ENCODE measurements at places on chromosomes 7 and 10.
A peak's percentile ranks its signal among the peaks of the same experiment; 100 is the strongest.

- DNase-seq = no peak
These were observed 624.2 kb downstream of the ACTR3B start for GRCh38 chr7:153383781-153384180.

DNA sequence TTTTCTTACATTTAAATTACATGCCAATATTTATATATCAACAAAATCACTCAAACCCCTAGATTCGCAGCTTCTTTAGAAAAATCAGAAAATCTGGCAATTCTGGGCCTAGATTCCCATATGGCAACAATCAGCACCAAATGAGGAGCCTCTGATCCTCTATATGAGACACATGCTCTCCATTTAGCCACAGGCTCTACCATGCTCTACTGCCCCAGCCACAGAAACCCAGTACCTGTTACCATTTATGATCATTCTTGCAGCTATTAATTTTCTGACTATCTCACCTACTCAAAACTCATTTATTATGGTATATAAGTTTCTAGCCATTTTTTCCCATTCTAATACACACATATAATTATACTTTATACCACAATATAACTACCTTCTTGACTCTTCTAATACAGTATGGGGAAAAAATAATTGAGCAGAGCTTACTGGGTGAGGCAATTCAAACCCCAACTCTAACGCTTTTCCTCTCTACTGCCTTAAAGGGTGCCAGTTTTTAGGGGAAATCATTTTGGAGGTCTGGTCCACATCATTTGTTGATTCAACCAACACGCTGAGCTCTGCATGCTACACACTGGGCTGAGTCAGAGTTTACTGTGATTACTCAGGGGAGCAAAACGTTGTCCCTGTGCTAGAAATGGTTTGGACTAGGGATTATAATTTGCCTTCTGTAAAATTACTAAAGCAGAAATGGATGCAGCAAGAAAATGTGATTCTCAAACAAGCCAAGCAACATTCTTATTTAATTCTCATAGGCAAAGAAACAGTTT, 11.6 kb downstream of the PDLIM1 start:
- no peak for DNase-seq

GRCh38 chr10:114681542-114681941, 23.5 kb upstream of the ABLIM1 start:
- no peak for DNase-seq

DNA sequence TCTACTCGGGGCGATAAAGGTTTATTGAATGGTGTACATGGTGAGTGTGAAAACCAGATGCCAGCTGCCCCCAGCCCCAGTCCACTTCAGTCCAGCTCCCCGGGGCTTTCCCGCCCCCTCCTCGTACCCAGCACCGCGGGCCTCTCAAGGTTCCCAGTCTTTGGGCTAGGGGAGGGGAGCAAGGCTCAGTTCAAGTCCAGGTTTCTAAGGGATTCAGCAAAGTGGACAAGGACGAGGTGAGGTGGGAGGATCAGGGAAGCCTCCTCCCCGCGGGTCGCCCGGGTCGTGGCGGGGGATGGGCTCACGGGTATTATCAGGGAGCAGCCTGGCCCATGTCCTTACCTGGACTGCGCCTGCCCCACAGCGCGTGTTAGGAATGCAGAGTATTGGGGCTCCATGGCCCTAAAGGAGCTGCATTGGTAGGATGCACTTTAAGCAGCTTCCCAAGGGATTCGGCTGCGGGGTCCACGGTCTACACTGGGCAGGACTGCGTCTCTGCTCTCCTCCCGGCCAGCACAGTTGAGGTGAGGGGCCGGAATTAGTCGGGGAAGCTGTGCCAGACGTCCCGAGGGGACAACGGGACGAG, 541 bp upstream of the PFKFB3 start:
- DNase-seq = no peak

- DNase-seq = no peak
These were observed 134.4 kb upstream of the UNC5B start for GRCh38 chr10:71077796-71078453.

- no peak for DNase-seq
These were observed 35.2 kb downstream of the PWWP2B start for GRCh38 chr10:132432176-132432540.

DNA sequence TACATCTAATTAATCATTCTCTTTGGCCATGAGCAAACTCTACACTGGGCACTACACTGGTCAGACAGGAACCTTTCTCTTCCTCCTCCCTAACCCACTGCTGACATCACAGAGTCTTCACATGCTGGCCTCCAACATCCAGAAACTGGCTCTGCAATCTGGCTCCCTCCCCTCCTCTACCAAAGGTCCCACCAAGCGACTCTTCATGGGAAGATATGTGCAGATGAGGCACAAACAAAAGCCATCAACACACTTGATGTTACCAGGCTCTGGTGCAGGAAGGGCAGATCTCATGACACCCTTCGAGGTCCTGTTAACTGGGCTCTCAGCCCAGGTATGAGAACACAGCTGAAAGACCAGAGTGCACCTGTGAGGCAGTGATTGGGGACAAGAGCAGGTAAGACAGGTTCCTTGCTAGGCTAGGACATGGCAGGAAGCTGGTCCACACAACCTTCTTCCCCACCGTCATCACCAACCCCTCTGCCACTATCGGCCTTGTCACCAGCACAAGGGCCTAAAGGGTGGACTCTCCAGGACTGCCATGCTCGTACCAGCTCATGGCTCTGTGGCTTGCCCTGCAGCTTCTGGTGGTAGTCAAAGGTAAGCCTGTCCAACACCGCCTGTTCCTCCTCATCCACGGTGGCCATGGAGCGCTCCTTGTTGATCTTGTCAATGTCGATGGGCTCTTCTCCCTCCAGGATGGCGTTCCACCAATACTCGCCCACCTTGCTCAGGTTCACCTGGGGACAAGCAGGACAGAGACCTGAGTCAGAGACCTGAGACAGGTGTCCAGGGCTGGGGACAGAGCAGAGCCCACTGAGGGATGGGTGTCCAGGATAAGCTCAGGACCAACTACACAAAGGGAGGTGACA, 66.6 kb upstream of the CAMK2B start:
- no peak for DNase-seq

DNA sequence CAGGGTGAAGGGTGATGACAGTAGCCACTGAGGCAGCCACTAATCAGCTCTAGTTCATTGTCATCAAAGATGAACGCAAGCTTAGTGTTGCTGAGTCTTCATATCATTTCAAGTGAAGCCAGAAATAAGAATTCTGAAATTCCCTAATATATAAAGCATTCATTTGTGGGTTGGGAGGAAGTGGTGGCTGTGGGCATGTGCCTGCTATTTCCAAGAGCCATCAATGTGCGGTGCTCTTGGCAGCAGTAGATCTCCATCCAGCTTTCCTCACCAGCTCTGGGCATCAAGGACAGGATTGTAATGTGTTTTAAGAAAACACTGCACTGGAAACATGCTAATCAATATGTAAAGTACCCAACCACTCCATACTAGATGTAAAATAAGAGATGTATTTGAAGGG, 202.5 kb upstream of the AHR start:
- no peak for DNase-seq

DNA sequence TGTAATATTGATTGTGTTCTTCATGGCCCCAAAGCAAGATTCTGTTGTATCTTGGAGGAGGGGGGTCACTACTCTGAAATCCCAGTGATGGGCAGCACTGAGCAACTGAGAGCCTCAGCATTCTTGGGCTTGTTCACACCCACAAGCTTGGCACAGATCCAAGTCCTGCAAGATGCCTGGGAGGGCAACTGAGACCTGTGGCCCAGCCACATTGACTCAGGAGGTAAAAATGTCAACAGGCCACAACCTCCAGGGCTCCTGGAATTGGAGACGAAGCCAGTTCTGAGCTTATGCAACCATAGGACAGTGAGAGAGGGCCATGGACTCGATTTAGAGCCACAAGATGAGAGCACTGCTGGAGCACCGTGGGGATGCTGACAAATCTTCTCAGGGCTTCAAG, 3.1 kb upstream of the DOCK1 start:
- DNase-seq = no peak

- DNase-seq = peak; percentile 77
These were observed 13.1 kb downstream of the LZTS2 start for GRCh38 chr10:101012525-101013364.

DNA sequence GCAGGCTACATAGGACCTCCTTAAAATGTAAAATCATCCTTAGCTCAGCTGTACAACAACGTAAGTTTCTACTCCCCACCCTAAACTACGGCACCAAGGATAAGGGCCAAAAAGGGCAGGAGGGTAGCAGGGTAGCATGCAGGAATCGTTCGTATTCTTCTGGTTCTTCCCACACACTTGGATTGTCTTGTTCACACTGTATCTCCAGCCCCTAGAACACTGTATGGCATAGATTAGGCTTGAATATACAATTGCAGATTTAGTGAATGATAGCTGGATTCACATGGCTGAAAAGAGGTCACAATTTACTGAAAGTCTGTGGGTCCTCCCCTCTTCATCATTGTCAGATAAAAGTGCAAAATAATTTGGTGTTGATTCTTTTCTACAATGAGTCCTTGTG, 28.2 kb upstream of the PRKAR2B start:
- no peak for DNase-seq

DNA sequence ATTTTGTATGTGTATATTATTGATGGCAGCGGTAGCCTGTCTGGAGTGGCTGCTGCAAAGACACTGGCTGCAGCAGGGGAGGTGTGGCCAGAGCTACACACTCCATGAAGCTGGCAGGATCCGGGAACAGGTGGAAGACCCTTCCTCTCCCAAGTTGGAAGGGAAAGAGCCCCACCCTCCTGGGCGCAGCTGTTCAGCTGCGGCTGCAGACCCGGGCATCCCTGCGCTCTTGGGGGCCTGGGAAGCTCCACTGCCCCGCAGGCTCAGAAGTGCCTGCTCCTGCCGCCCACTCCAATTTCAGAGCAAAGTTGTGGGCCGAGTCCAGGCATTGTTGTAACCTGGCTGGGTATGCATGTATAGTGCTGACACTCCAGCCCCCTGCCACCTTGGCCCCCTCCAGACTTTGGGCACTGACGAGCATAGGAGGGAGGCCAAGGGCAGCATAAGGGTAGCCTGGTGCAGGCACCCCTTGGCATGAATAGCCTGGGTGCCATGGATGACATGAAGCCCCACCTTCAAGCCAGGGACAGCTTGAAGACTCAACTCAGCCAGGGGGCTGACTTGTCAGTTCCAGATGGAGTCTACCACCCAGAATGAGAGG, 90.7 kb upstream of the TMEM168 start:
- no peak for DNase-seq

- DNase-seq = no peak
These were observed 68.6 kb downstream of the PON1 start for GRCh38 chr7:95255691-95256090.

- no peak for DNase-seq
These were observed 322.6 kb upstream of the KIAA1217 start for GRCh38 chr10:23886355-23886754.

GRCh38 chr10:9561821-9562505, 1455.7 kb upstream of the CELF2 start:
- no peak for DNase-seq

DNA sequence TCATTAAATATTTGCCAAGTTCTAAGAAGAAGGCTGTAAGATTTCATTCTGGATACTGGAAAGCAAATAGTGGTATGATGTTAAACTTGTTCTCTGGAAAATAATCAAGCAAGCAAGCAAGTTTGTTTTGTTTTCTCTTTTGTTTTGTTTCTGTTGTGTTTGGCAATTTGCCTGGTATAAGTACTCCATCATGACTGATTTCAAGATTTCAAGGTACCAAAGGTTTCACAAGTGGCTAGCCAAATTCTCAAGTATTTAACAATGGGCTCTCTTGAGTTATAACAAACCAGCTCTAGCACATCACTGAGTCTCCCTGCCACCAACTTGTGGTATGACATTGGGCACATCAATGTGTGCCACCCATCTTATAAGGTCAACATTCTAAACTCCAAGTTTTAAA, 151.7 kb upstream of the IGFBP3 start:
- DNase-seq = no peak

DNA sequence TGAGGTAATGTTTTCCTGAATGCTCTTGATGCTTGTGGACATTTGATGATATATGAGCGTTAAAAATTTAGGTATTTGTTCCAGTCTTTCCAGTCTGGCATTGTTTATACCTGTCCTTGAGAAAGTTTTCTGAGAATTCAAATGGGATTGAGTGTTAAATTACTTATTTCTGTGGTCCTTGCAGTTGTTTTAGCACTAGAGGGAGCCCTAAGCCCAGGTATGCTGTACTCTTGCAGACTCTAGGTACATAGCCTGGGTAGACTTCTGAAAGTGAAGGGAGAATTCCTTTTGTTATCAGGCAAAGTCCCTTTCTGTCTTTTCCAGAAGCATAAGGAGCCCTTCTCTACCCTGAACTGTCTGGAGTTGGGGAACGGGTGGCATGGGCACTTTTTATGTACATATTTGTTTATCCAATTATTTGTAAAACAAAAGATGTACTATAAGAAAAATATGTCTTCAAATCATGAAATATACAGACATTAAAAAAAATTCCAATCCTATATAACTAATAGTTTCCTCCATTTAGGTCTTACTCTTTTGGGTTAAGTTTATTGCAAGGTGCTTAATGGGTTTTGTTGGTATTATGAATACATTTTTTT, 262.1 kb downstream of the ATRNL1 start:
- DNase-seq = no peak

DNA sequence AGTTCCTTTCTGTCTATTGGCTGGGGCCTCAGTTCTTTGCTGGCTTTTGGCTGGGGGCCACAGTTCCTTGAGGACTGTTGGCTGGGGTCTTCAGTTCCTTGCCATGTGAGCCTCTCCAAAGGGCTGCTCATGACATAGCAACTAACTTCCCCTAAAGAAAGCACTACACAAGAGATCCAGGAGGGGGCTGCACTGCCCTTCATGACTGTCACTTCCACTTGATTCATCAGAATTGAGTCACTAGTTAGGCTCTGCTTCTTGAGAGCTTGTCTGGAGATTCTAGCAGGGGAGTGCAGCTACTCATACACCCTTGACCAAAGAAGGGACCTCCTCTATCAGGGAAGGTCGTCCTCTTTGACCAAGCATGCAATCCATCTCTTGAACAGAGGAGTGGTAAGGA, 38.0 kb upstream of the MKX start:
- DNase-seq = no peak

- DNase-seq = no peak
These were observed 527.3 kb upstream of the SEMA3D start for GRCh38 chr7:85714043-85714578.

DNA sequence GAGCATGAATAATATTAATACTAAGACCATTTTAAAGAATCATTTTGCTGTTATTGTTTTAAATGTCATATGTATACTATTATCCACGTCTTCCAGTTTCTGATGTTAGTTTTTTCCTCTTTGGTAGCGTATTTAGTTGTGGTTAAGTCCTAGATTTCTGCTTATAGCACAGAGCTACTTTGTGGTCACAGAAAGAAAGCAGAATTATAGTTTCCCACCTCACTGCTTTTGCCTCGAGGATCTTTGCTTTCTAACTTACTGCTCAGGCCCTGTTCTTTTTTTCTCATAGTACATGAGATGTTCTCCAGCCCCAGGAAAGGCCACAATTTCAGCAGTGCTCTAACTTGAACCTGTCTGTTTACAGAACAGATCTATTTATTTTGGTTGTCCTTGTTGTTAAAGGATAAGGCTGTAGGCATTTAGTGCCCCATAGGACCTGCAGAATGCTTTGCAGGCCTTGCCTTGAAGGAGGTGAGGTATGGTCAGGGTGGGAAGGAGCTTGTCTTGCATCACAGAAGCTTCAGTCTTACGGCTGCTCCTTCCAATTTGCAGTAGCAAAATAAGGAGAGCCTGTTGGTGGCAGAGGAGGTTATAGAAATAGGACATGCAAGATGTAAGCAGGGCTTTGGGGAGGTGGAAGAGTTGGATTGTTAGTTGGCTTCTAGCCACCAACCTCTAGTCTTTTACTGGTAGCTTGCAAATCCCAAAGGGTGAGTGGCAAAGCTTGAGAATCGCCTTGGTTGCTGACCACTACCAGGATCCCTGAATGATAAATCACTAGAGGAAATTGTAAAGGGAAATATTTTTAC, 129.1 kb downstream of the LRRC4 start:
- DNase-seq = no peak

- peak; percentile 35 for DNase-seq
These were observed 53.8 kb downstream of the HGF start for GRCh38 chr7:81715984-81716588.
